ENCODE measurements at places on chromosomes 11 and 22. TPM values are rescaled to one million over a fixed set of nuclear protein-coding genes. Genes with fewer than 3 reads are reported as not detected.
A peak's percentile ranks its signal among the peaks of the same experiment; 100 is the strongest.

DNA sequence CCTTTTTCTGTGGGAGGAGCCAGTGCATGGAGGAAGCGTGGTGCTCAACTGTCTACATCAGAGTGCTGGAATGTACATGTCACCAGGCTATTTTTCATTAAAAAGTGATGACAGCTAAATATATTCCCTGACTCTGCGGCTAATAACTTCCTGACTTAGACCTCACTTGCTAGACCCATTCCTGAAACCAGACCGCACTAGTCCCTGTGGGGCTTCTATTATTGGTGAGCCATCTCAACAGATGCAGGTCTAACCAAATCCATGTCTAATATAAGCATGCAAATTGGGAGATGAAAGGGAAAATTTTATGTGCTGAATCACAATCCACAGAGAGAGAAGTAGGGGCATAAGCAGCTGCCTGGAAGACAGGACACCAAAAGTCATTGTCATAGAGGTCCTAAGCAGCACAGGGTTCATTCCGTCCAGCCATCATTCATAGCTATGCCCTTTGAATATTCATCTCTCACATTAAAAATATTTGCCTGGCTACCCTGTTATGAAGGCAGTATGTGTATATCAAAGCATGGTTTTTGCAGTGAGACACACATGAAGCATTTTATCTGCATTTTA is 110.9 kb upstream of the BLID start:
- H3K4me1 ChIP-seq, result peaks cover 5% of the 10 kb centered on the region
- no peaks in the 10 kb centered on the region for H3K36me3 ChIP-seq
- no peaks in the 10 kb centered on the region for H3K27me3 ChIP-seq
- H3K4me3 ChIP-seq, result no peak overlapping the region
- no peak overlapping the region for H3K27ac ChIP-seq
- no peak for DNase-seq

RAB39A gene
- total RNA-seq, result 3.6 TPM

DNA sequence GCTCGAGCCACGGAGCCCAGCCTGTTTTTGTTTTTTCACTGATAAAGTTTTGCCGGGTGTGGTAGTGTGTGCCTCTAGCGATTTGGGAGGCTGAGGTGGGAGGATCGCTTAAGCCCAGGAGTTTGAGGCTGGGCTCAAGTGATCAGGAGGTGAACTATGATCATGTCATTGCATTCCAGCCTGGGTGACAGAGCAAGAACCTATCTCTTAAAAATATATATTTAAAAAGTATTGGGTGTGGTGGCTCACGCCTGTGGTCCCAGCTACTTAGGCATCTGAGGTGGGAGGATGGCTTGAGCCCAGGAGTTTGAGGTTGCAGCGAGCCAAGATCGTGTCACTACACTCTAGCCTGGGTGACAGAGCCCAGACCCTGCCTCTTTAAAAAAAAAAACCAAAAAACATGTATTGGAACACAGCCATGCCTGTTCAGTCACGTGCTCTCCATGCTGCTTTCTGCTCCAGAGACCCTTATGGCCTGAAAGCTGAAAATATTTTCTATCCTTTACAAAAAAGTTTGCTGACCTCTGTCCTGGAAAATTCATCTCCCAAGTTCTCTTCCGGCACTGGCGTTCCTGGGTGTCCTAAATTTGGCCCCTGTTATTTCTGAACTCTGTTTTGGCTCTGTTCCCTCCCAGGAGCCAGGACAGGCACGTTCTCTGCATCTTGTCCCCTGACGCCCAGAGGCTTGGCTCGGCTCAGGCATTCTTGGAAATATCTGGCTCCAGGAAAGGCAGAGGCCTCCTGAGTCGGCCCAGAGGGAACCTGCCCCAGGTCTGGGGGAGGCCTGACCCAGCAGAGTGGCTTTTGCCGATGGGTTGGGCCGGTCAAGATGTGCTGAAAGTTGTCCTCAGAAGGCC is 61.3 kb upstream of the PPP6R3 start:
- H3K27ac ChIP-seq, result peak overlapping the region; percentile 83
- H3K4me3 ChIP-seq, result no peak overlapping the region
- DNase-seq, result peak; percentile 89

- peak; percentile 72 for DNase-seq
- no peak overlapping the region for H3K4me3 ChIP-seq
- H3K27me3 ChIP-seq, result no peaks in the 10 kb centered on the region
- H3K27ac ChIP-seq, result no peak overlapping the region
Measured at GRCh38 chr11:123188508-123189165, 6.4 kb downstream of the CLMP start.

GRCh38 chr11:134367781-134368180 is 36.0 kb downstream of the GLB1L2 start:
- no peak overlapping the region for H3K27ac ChIP-seq
- no peaks in the 10 kb centered on the region for H3K4me1 ChIP-seq
- H3K36me3 ChIP-seq, result no peaks in the 10 kb centered on the region
- no peak overlapping the region for H3K4me3 ChIP-seq
- DNase-seq, result no peak

DNA sequence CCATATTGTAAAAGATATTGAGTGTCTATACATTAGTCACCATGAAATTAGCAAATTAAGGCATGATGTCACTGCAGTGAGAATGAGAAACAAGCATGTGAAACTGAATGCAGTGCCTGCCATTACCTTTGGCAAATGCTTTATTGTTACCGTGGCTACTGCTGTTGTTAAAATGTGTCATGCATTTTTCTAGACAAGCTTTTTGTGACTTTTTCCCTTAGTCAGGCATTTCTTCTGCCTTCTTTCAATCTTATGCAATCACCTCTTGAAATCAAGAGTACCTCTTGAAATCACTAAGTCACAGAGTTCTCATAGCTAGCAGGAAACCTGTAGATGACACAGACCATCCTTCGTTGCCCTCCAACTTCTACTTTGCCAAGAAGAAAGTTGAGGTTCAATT is 461.7 kb upstream of the TENM4 start:
- no peaks in the 10 kb centered on the region for H3K27me3 ChIP-seq
- no peak for DNase-seq
- H3K27ac ChIP-seq, result no peak overlapping the region
- H3K4me3 ChIP-seq, result no peak overlapping the region
- H3K36me3 ChIP-seq, result no peaks in the 10 kb centered on the region

DNA sequence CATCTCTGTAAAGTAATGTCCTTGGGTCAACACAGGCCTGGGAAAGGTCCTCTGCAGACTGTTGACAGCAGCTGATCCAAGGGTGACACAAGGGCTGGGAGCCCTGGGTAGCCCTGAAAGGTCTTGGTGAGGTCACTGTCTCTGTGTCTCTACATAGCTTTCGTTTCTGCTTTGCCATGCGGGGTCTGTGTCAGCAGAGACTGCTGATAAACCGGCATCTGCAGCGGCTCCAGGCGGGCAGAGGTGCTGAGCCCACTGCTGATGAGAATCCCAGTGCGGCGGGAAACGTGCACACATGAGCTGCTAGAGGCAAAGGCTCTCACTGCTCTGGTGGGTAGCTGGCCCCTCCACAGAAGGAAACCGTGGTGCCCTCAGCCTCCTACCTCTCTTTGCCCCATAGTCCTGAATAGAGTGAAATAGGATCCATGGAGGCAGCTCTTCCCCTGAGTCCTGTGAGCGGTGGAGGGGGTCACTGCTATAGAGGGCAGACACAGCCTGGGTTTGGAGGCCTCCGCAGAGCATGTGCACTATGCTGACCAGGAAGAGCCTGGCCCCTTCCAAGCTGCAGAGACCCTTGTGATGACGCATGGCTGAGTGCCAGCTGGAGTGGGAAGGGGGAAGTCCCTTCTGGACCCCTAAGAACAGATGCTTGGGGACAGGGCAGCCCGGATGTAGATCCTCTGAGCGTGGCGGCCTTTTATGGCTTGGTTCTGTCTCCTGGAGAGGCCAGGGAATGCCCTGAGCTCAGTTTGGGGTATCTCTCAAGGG is 17.8 kb upstream of the ST3GAL4 start:
- H3K4me3 ChIP-seq, result no peak overlapping the region
- peaks cover 5% of the 10 kb centered on the region for H3K36me3 ChIP-seq
- no peaks in the 10 kb centered on the region for H3K27me3 ChIP-seq
- H3K4me1 ChIP-seq, result peaks cover 5% of the 10 kb centered on the region
- no peak for DNase-seq
- H3K27ac ChIP-seq, result no peak overlapping the region

- no peak overlapping the region for H3K27ac ChIP-seq
- DNase-seq, result no peak
- no peaks in the 10 kb centered on the region for H3K36me3 ChIP-seq
- no peaks in the 10 kb centered on the region for H3K4me1 ChIP-seq
- no peaks in the 10 kb centered on the region for H3K27me3 ChIP-seq
- no peak overlapping the region for H3K4me3 ChIP-seq
Measured at GRCh38 chr11:109088086-109088485, 333.9 kb upstream of the C11orf87 start.

GTSE1 gene
- total RNA-seq, result 1.0 TPM

- peaks cover 61% of the 10 kb centered on the region for H3K36me3 ChIP-seq
- DNase-seq, result no peak
- no peaks in the 10 kb centered on the region for H3K27me3 ChIP-seq
- H3K27ac ChIP-seq, result no peak overlapping the region
- no peak overlapping the region for H3K4me3 ChIP-seq
Measured at GRCh38 chr11:62145261-62145871, 21.6 kb downstream of the INCENP start.

- peak overlapping the region; percentile 58 for H3K27ac ChIP-seq
- DNase-seq, result peak; percentile 60
- H3K4me1 ChIP-seq, result peaks cover 27% of the 10 kb centered on the region
- H3K27me3 ChIP-seq, result no peaks in the 10 kb centered on the region
Measured at GRCh38 chr11:926341-926916, 759 bp downstream of the AP2A2 start.

DNA sequence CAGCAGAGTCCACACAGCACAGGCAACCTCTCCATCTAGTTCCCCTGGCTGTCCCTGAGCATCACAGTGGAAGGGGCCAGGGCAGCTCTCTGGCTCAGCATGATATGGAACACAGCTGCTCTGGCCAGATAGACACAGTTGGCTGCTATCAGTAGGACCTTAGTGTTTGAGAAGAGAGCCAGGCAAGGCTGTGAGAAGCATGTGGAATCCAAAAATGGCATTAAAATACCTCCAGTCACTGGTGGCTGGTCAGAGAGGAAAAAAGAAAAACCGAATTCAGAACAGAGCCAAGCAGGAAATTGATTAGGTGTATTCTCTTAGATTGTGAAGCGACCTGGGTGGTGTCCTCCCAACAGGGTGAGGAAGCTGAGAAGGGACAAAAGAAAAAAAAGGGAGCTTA is 27.9 kb downstream of the SERPINH1 start:
- H3K27me3 ChIP-seq, result no peaks in the 10 kb centered on the region
- peaks cover 5% of the 10 kb centered on the region for H3K4me1 ChIP-seq
- peak; percentile 70 for DNase-seq
- H3K27ac ChIP-seq, result no peak overlapping the region

Data from lung (tissue), 17 donors.